Hepatic stellate cell (primary cell): ENCODE measurements at places on chromosomes 16 and 17.

GRCh38 chr17:17671369-17672129 lies 9.7 kb upstream of the RAI1 start:
- no peak for DNase-seq

GRCh38 chr16:85291302-85292148 lies 179.3 kb upstream of the CIBAR2 start:
- no peak for DNase-seq

DNA sequence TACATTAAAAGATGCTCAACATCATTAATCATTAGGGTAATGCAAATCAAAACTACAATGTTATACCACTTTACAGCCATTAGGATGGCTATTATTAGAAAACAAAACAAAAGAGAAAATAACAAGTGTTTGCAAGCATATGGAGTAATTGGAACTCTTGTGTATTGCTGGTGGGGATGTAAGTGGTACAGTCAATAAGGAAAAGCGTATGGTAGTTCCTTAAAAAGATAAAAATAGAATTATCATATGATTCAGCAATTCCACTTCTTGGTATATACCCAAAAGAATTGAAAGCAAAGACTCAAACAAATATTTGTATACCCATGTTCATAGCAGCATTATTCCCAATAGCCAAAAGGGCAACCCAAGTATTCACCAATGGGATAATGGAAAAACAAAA lies 1.4 kb upstream of the CAPNS2 start:
- DNase-seq = no peak

GRCh38 chr17:75927286-75927922 lies 13.4 kb downstream of the FBF1 start:
- peak; percentile 47 for DNase-seq

DNA sequence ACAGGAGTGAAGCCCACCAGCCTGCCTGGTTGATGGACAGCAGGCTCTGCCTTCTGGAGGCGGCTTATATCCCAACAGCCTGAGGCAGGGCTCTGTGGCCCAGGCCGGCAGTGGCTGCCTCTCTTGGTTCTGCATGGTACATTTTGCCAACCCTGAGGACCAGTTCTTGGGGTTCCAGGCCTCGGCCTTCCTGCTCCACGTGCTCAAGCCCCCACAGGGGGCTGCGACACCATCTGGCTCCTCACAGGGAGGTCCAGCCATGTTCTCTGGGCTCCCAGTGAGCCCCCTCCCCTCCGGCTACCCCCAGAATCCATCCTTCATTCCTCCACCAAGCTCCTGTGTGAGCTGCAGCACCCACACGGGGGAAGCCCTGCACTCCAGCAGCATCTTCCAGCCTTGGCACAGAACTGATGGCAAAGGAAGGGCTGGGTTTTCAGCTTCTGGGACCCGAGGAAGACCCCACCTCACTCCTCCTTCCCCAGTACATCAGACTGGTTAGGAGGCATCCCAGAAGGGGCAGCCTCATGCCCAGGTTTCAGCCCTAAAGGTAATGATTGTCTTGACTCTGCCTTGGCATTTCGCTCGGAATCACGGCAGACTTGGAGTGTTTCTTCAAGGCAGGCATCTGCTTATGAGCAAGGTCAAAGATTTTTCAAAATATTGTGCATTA lies 231.2 kb downstream of the CPPED1 start:
- no peak for DNase-seq

GRCh38 chr16:88393571-88393970 lies 10.8 kb downstream of the ZNF469 start:
- DNase-seq = no peak

GRCh38 chr16:57444711-57445110 lies 2.5 kb downstream of the CIAPIN1 start:
- no peak for DNase-seq

DNA sequence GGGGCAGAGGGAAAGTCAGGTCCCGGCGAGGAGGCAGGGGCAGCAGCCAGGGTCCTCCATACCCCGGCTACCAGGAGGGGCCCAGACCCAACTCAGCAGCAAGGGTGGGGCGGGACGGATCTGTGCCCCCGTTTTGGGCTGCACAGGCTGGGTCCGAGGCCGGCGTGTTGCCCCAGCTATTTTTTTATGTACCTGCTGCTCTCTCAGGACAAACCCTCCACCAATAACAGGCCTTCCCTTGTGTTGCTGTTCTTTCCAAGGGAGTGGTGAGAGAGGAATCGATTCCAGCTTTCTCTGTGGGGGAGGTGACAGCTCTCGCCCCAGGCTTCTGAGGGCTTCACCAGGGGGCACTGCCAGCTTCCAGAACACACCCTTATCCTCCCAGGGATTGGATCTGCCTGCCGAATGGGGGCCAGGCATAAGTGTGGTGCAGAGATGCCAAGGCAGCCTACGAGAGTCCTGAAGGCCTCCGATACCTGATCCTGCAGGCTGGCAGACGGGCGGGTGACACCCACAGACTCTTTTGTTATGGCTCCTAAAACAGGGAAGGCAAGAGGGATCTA lies 22.3 kb downstream of the RTN4RL1 start:
- DNase-seq = no peak

GRCh38 chr17:82097919-82098168 lies 192 bp downstream of the FASN start:
- no peak for DNase-seq
